ENCODE measurements at places on chromosomes 6 and 20. TPM values are rescaled to one million over a fixed set of nuclear protein-coding genes. Genes with fewer than 3 reads are reported as not detected.
A peak's percentile ranks its signal among the peaks of the same experiment; 100 is the strongest.

The PROKR2 gene
- total RNA-seq, result not detected

The CFAP61 gene
- total RNA-seq, result not detected

DNA sequence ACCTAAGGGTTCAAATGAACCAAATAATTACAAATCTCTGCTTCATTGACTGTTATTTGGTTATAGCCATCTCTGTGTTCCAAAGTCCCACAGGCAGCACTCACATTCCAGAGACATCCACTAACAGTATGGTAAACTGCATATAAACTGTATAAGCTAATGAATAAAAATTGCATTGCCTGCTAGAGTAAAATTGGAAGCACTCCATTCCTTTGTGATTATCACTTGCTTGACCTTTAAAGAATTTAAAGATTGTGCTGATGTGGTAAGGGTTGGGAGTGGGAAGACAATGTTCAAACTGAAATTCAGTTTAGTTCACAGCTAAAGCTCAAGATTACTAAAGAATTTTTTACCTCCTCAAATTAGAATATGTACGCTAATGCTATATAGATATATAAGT is 31.0 kb upstream of the OSTM1 start:
- no peak overlapping the region for H3K27ac ChIP-seq
- no peaks in the 10 kb centered on the region for H3K27me3 ChIP-seq
- no peak for DNase-seq
- no peak overlapping the region for H3K4me3 ChIP-seq
- no peaks in the 10 kb centered on the region for H3K36me3 ChIP-seq

- no peaks in the 10 kb centered on the region for H3K27me3 ChIP-seq
- H3K4me3 ChIP-seq, result no peak overlapping the region
- H3K27ac ChIP-seq, result no peak overlapping the region
- no peaks in the 10 kb centered on the region for H3K36me3 ChIP-seq
- H3K4me1 ChIP-seq, result peaks cover 2% of the 10 kb centered on the region
- no peak for DNase-seq
These were observed 2.3 kb downstream of the SLPI start for GRCh38 chr20:45251884-45252560.

- no peaks in the 10 kb centered on the region for H3K27me3 ChIP-seq
- no peaks in the 10 kb centered on the region for H3K36me3 ChIP-seq
- H3K27ac ChIP-seq, result no peak overlapping the region
- H3K4me1 ChIP-seq, result no peaks in the 10 kb centered on the region
These were observed 7.9 kb upstream of the SLC2A10 start for GRCh38 chr20:46701556-46701955.

- H3K36me3 ChIP-seq, result no peaks in the 10 kb centered on the region
- H3K27me3 ChIP-seq, result no peaks in the 10 kb centered on the region
- H3K27ac ChIP-seq, result no peak overlapping the region
- no peaks in the 10 kb centered on the region for H3K4me1 ChIP-seq
- H3K4me3 ChIP-seq, result no peak overlapping the region
These were observed 5.9 kb upstream of the UNC93A start for GRCh38 chr6:167285077-167285770.

GRCh38 chr6:115078555-115078954 is 735.7 kb upstream of the HS3ST5 start:
- no peak overlapping the region for H3K4me3 ChIP-seq
- no peak for DNase-seq
- no peaks in the 10 kb centered on the region for H3K27me3 ChIP-seq
- H3K4me1 ChIP-seq, result no peaks in the 10 kb centered on the region
- no peak overlapping the region for H3K27ac ChIP-seq
- H3K36me3 ChIP-seq, result no peaks in the 10 kb centered on the region

- no peak overlapping the region for H3K4me3 ChIP-seq
- peaks cover 4% of the 10 kb centered on the region for H3K4me1 ChIP-seq
- no peaks in the 10 kb centered on the region for H3K27me3 ChIP-seq
These were observed 15.4 kb downstream of the TAAR1 start for GRCh38 chr6:132643547-132643946.

DNA sequence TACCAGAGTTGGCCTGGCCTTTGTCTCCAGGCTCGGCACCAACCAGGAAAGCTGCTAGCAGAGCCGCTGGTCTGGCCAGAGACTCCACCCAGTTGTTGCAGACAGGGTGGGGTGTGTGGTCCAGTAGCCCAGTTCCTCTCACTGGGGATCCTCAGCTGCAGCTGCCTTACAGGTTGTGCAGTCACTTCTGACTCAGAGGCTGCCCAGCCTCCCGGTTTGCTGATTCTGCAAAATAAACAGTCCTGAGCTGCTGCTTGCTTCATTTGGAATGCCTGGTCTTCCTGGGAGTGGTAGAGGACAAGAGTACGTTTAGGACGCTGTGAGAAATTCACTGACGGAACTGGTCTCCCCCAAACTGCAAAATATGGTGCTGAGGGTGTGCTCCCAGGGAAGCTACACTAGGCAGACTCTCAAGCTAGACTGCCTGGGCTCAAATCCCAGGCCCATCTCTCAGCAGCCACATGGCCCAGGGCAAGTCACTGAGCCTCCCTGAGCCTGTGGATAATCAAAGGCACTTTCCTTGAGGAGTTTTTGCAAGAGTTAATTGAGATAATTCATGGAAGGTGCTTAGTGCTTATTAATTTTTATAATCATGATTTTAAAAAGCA is 246.1 kb downstream of the TFAP2C start:
- no peak overlapping the region for H3K4me3 ChIP-seq
- H3K36me3 ChIP-seq, result no peaks in the 10 kb centered on the region
- no peak overlapping the region for H3K27ac ChIP-seq
- H3K4me1 ChIP-seq, result no peaks in the 10 kb centered on the region
- no peaks in the 10 kb centered on the region for H3K27me3 ChIP-seq

DNA sequence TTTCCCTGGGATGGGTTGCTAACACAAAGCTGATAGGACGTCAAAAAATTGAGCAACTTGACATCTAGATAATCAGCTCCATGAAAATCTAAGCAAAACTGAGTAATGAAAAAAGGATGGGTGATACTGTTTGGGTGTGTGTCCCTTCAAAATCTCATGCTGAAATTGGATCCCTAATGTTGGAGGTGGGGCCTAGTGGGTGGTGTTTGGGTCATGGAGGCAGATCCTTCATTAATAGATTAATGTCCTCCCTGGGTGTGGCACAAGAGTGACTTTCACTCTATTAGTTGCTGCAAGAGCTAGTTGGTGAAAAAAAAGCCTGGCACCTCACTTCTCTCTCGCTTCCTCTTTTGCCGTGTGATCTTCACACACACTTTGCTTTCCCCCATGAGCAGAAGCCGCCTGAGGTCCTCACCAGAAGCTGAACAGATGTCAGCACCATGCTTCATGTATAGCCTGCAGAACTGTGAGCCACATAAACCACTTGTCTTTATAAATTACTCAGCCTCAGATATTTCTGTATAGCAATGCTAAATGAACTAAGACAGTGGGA is 160.9 kb downstream of the FRK start:
- no peaks in the 10 kb centered on the region for H3K36me3 ChIP-seq
- DNase-seq, result no peak
- no peaks in the 10 kb centered on the region for H3K4me1 ChIP-seq
- H3K27me3 ChIP-seq, result no peaks in the 10 kb centered on the region

GRCh38 chr6:97456070-97456469 is 173.1 kb upstream of the MMS22L start:
- DNase-seq, result no peak
- no peak overlapping the region for H3K27ac ChIP-seq
- H3K4me3 ChIP-seq, result no peak overlapping the region
- no peaks in the 10 kb centered on the region for H3K27me3 ChIP-seq
- no peaks in the 10 kb centered on the region for H3K4me1 ChIP-seq

DNA sequence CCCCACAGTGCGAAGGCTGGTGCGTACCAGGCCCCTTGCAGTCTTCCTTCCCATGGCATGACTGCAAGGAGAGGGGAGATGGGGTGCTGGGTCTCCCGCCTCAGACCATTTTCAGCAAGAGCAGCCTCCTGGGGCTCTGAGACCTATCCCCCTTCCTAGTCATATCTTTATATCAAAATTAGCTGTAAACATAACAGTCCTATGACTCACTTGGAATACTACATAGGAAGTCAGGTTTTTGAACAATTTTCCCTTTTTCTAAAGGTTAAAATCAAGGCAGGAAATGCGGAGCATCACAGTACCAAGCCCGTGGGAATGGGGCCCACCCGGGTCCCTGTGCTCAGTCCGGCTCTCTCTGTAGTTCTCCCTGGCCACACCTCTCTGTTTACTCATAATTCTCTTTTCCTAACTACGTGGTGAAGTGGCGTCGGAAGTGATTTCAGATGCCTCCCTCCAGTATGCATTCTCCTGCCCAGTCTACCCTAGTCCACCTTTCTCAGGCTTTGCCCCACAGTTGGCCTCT is 109.8 kb upstream of the TMEM170B start:
- H3K4me3 ChIP-seq, result no peak overlapping the region
- H3K4me1 ChIP-seq, result peaks cover 37% of the 10 kb centered on the region
- no peaks in the 10 kb centered on the region for H3K27me3 ChIP-seq
- no peak for DNase-seq
- H3K27ac ChIP-seq, result peak overlapping the region; percentile 11
- H3K36me3 ChIP-seq, result no peaks in the 10 kb centered on the region

DNA sequence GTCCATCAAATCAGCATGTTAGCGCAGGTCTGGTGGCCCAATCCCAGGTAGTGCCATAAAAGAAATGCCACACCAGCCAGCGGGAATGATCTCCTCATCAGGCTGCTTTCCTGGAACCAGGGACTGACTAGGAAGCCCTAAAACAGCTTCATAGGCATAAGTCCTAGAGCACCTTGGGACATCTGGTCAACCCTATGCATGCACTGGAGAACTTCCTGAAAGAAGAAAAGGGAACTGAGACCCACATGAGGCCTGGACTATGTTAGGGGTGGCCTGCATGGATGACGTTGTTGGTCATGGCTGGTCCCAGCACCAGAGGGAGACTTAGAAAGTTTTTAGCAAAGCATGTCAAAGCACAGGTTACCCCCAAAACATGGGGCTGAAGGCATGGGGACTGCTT is 7.6 kb upstream of the KCNK16 start:
- H3K27ac ChIP-seq, result no peak overlapping the region
- no peak overlapping the region for H3K4me3 ChIP-seq
- H3K27me3 ChIP-seq, result no peaks in the 10 kb centered on the region
- no peak for DNase-seq
- peaks cover 28% of the 10 kb centered on the region for H3K4me1 ChIP-seq

- no peak overlapping the region for H3K4me3 ChIP-seq
- no peaks in the 10 kb centered on the region for H3K36me3 ChIP-seq
- H3K4me1 ChIP-seq, result no peaks in the 10 kb centered on the region
- no peaks in the 10 kb centered on the region for H3K27me3 ChIP-seq
These were observed 74.6 kb upstream of the LAMP5 start for GRCh38 chr20:9439806-9440205.

- no peak overlapping the region for H3K27ac ChIP-seq
- H3K4me3 ChIP-seq, result no peak overlapping the region
- DNase-seq, result no peak
- peaks cover 3% of the 10 kb centered on the region for H3K4me1 ChIP-seq
These were observed 171.7 kb upstream of the CCN2 start for GRCh38 chr6:132122871-132123270.
